ENCODE measurements at places on chromosomes 12 and 14. TPM values are rescaled to one million over a fixed set of nuclear protein-coding genes. Genes with fewer than 3 reads are reported as not detected.

BCL2L14 gene
- polyA plus RNA-seq = not detected

DNA sequence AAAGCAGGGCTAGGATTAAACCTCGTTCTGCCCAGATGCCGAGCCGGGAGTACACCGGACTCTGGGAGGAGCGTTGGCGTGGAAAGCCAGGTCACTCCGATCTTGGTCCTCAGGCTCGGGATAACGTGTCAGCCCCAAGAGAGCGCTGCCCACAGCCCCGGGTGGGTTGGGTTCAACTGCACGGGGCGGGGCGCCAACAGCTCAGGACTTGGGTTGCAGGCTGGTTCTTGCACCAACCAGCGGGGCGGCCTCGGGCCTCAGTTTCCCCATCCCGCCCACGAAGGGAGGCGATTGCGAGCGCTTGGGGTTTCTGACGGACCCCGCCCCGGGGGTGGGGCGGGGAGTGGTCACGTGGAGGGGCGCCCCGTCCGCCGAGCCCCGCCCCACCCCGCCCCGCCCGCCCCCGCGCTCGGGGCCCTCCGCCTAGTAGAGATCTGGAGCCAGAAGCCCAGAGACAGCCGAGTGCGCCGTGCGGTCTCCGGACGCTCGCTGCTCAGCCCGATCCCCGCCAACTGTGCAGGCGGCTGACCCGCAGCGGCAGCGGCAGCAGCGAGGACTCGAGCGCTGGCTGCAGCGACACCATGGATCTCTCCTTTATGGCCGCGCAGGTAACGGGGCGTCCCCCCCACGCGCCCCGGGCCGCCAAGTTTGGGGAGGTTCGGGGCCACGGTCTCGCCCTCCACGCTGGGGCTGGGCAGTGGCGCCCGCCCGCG, at the start of gene C14orf132:
TSS of gene C14orf132 (plus strand) at position 443 of the 713 bp plus-strand sequence. CDS start at position 582, 139 bp downstream.
- no peak for DNase-seq

- DNase-seq = peak; percentile 23
Observed at GRCh38 chr12:26748741-26749431, 84.1 kb downstream of the ITPR2 start.

- no peak for DNase-seq
Observed at GRCh38 chr12:30794020-30794419, 39.3 kb upstream of the CAPRIN2 start.

DNA sequence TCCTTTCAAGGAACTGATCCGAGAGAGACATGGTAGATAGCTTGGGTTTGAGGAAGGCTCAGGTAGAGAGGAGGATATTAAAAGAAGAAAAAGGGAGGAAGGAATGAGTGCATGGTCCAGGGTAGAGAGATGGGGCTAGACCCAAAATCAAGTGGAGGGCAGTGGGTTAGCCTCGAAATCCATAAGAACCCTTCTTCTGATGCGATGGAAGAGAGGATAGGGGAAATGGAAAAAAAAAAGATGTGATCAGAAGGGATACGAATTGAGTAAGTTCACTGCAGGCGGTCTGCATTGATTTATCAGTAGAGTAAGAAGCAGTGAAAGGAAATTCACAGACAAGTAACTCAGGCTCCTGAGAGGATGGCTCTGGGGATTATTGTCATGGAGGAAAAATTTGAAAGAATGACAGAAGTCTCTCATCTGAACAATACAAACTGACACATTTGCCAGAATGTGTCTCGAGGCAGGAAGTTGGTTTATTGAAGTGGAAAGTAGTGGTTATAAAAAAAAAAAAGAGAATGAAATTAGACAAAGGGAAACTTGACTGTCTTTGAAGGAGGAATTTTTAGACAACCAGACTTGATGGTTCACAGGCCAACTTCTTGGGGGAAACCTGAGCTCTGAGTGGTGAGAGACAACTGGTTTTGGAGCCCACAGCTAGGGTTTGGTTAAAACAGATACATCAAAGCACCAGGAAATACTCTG, 10.2 kb downstream of the PPFIBP1 start:
- no peak for DNase-seq

- no peak for DNase-seq
Observed at GRCh38 chr14:68374682-68375081, 418.2 kb downstream of the ZFP36L1 start.

GRCh38 chr12:114823724-114824123, 139.7 kb upstream of the TBX3 start:
- no peak for DNase-seq

DNA sequence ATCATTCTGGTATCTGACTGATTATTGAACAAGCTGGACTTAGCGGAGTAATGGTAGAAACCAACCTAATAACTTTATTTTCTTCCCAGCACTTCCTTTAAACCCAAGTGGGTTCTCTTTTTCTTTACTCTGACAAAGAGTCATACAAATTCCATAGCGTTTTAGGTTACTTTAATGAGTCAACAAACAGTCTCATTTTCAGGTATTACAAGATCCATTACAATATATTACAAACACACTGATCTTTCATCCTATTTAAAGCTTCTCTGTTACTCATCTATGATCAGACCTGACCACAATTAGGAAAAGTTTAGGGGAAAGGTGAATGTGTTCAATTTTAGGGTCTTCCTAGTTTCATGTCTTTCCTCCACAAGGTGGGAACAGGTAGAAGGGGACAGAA, 39.4 kb upstream of the PTPRQ start:
- no peak for DNase-seq

- DNase-seq = no peak
Observed at GRCh38 chr14:62661818-62662217, 383.4 kb downstream of the KCNH5 start.

All from keratinocyte (primary cell).